Activated CD4-positive, CD25-positive, alpha-beta regulatory T cell treated with anti-CD3 and anti-CD28 coated beads, Interleukin-2, amount 50 U/mL, for 24 hours (primary cell): ENCODE measurements at places on chromosomes 13 and 19.
A peak's percentile ranks its signal among the peaks of the same experiment; 100 is the strongest.

GRCh38 chr13:50106559-50106958, 91.3 kb downstream of the KCNRG start:
- peak; percentile 70 for ATAC-seq

GRCh38 chr19:35851213-35852028, 883 bp downstream of the NPHS1 start:
- ATAC-seq: no peak

GRCh38 chr13:51645154-51645650, 60.9 kb downstream of the WDFY2 start:
- ATAC-seq: peak; percentile 51

GRCh38 chr13:94854688-94855087, 142.3 kb upstream of the SOX21 start:
- no peak for ATAC-seq

GRCh38 chr13:30078059-30078458, 227.6 kb upstream of the UBL3 start:
- no peak for ATAC-seq

GRCh38 chr13:99218545-99218944, 17.9 kb downstream of the UBAC2 start:
- no peak for ATAC-seq

GRCh38 chr13:89988206-89988605, 1359.3 kb upstream of the MIR17HG start:
- ATAC-seq: no peak

DNA sequence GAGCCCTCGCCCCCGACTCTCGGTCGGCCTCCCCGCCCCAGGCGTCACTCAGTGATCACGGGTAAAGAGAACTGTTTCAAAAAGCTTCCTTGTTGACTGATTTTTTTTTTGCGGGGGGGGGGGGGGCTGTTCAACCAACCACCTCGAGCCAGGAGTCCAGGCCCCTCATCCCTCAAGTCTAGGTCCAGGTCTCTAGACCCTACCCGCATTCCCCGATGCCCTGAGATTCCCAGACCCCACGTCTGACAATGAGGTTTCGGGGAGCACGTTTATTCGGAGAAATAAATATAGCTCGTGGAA, 4.3 kb downstream of the HRC start:
- no peak for ATAC-seq

DNA sequence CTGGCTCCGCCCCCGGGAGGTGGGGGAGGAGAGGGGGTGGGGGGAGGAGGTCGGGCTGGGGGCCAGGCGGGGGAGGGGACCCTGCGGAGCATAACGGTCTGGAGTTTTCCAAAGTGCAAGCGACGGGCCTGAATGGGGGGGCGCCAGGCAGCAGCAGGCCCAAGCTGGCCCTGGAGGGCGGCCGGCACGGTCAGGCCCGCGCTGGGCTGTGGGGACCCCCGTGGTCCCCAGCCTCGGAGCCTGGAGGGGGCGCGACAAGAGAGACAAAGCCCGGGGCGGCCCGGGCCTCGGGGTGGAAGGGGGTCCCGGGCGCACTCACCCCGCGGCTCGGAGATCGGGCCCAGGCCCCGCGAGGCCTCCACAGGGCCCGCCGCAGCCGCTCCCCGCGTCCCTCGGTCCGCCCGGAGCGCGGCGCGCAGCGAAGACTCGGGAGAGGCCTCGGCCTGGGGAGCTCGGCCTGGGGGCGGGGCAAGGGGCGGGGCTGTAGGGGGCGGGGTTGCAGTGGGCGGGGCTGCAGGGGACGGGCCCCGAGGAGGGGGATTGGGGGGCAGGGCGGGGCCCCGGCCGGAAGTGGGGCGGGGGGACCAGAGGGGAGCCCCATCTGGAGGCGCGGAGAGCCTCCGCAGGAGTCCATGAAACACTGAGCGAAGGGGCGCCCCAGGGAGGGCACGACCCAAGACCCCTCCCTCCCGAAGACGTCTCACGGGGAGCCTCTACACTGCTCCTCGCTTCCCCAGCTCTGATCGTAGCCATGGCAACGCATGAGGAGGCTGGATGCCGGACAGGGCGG, 47.6 kb downstream of the PTPRS start:
- peak; percentile 70 for ATAC-seq

DNA sequence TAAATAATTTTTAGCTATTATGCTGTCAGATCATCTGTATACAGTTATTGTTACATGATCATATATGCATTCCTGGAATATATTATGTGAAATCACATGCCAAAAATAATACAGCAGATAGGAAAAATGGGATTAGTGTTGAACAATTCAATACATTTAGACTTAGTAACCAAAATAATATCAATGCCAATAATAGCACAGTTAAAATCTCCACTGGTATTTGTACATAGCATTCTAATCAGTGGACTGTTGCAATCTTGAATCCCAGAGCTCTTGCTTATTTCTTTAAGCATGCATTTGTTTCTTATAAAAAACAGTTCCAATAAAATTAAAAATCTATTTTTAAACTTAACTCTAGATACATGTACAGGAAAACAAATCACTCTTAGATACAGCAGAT, 2772.2 kb downstream of the PCDH9 start:
- no peak for ATAC-seq

DNA sequence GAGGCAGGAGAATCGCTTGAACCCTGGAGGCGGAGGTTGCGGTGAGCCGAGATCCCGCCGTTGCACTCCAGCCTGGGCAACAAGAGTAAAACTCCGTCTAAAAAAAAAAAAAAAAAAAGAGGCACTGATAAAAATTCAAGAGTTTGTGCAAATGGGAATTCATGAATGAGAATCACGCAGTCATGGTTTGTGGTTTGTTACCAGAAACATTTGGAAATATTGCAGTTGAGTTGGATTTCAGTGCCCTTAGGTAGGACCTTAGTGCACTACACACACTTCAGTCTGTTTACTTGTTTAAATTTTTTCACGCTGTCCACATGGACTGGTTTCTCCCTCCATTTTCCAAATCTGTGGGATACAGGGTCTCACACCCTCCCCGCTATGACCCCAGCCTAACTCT, 28.4 kb downstream of the ZNF844 start:
- no peak for ATAC-seq

GRCh38 chr19:45971260-45971902, 2.3 kb downstream of the NOVA2 start:
- ATAC-seq: no peak

DNA sequence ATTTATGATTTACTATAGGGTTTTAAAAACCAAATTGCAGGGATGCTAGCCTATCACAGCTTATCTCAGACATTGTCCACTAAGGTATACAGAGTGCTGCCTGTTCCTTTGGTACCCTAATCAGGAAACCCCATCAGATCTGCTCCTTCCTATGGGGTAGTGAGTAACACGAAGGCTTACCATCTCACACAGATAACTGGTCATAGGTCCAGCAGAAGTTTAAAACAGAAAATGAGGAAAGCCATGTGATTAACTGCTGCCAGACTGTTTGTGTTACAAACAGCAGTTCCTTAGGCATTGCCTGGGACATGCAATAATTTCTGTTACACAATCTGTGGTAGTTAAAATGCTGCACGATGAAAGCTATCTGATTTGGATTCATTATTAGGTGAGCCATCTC, 53.5 kb upstream of the ALOX5AP start:
- no peak for ATAC-seq

- no peak for ATAC-seq
These were observed 15.4 kb upstream of the CLN5 start for GRCh38 chr13:76976490-76976889.

DNA sequence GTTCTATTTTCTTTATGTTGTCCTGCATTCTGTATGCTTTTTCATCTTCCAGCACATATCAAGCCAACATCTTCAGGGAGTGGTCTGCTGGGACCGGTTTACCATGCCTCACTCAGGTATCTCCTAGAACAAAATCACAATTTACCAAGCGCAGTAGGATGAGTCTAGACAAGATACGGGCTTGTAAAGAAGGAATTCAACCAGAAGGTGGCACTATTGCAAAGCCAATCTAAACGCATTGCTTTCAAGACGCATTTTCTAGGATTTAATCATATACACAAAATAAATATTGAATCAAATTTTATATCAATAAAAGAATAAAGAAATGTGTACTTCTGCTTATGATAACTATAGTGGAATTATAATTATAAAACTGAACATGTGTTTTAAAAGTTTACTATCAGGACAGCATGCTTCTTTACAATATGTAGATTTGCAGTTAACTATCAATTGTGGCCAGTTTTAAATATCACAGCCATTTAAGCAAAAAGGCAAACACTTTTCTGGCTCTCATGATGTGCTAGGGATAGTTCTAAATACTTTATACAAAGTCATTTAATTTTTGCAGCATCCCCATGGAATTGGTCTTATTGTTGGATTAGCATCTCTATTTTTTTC, 16.1 kb upstream of the TPP2 start:
- peak; percentile 60 for ATAC-seq

GRCh38 chr19:438416-438958, 22.3 kb downstream of the SHC2 start:
- no peak for ATAC-seq

DNA sequence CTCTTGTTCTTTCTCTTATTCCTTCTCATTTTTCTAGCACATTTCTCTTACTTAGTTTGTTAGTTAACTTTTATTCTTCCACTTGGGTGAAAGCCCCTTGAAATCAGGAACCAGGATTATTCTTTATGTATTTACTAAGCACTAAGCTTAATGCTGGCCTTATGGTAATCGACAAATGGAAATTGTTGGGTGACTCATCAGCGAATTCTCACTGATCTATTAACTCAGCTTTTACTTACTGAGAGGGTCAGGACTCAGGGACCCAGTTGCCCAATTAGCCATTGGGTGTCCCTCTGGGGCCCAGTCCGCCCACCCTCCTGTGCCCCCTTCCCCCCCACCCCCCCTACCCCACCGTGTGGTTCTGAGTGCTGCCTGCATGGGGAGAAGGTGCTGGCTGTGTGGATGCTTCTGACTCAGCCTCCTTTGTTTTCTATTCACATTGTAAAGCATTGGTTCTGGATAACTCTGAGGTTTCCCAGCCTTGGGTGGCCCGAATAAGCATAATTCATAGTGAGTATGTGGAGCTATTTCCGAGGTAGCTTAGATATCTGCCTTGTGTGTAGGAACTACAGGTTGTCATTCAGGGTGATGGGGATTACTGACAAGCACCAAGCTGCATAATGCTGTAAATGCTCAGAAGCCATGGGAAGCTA, 240.9 kb downstream of the FGF9 start:
- no peak for ATAC-seq

DNA sequence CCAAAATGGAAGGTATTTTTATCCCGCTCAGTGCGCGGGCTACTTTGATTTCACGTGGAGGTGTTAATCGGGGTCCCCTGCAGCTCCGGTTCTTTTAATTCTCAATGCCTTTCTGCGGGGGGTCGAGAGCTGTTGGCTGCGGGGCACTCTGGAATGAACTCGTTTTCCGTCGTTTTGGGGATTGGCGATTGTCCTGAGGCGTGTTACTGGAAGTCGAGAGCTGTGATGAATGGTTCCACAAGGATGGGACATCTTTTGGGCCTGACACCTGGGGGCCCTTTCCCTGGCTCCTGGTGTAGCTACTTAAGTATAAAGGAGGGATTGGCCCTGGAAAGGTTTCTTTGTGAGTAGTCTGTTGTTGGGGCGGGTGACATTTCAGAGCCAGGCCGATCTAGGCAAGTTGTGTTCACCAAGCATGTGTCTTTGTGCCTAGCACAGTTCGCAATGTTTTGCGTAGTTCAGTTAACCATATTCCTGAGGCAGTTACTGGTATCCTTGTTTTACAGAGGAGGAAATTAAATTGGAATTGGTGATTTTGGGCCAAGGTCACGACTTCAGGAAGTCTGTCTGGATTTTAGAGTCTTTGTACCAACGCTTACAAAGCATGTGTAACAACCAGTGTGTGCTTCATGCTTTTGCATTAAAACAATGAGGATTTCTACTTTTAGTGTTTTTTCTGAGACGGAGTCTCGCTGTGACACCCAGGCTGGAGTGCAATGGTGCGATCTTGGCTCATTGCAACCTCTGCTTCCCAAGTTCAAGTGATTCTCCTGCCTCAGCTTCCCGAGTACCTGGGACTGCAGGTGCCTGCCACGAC, 846 bp downstream of the RPL13A start:
- no peak for ATAC-seq

DNA sequence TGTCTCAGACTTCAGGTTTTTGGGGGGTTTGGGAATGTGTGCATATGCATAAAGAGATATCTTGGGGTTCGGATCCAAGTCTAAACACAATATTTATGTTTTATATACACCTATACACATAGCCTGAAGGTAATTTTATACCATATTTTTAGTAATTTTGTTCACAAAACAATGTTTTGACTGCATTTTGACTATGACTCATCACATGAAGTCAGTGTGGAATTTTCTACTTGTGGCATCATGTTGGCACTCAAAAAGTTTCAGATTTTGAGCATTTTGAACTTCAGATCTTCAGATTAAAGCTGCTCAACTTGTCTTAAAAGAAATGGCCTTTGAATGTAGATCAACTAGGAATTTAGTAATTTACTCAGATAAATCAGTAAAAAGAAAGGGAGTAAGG, 712.9 kb upstream of the GPC6 start:
- ATAC-seq: no peak

GRCh38 chr19:19460258-19460731, 54.8 kb downstream of the GATAD2A start:
- ATAC-seq: peak; percentile 55

- ATAC-seq: no peak
These were observed 6.7 kb upstream of the TMPRSS9 start for GRCh38 chr19:2353159-2353886.

DNA sequence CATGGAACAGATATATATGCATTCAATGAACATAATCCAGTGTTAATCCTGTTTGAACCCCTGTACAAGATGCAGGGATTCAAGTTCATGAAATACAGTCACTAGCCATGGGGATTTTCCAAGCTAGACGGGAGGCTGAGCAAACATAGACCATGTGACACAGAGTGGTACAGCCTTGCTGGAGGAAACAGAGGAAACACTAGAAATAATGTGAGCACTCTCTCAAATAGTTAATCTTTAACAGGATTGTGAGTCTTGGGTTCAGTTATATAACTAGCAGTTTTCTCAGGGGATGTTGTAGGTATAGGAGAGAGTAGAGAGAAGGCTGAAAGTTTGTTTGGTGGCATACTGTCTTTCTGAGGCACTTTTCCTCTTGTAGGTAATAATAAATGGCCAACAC, 13.9 kb upstream of the LGALS16 start:
- no peak for ATAC-seq

- peak; percentile 61 for ATAC-seq
These were observed 52.0 kb downstream of the KLF2 start for GRCh38 chr19:16376649-16377048.

GRCh38 chr19:566844-567243, 5.6 kb upstream of the BSG start:
- ATAC-seq: no peak

- no peak for ATAC-seq
These were observed 11.6 kb downstream of the OXGR1 start for GRCh38 chr13:96982672-96983071.

- ATAC-seq: no peak
These were observed 5.8 kb downstream of the QTRT1 start for GRCh38 chr19:10706990-10707389.

DNA sequence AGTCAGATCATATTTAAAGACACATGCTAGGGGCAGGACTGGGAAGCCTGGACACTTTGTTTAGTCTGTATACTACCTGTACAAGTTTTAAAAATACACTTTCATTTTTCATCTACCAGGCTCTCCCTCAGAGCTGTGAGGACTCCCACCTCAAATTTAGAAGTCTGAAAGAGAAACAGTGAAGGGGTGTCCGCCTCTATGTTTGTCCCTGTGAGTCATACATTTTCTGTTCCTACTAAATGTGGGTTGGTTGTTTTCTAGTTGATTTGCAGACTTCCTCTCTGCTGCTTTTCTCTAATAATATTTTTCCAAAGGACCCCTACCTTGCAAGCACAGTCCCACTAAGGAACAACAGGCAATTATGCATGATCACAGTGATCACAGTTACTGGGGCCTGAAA, 110.5 kb downstream of the ENOX1 start:
- peak; percentile 20 for ATAC-seq

GRCh38 chr13:27097691-27098090, 73.9 kb downstream of the USP12 start:
- ATAC-seq: no peak
